ENCODE measurements at places on chromosomes 7 and 10.

DNA sequence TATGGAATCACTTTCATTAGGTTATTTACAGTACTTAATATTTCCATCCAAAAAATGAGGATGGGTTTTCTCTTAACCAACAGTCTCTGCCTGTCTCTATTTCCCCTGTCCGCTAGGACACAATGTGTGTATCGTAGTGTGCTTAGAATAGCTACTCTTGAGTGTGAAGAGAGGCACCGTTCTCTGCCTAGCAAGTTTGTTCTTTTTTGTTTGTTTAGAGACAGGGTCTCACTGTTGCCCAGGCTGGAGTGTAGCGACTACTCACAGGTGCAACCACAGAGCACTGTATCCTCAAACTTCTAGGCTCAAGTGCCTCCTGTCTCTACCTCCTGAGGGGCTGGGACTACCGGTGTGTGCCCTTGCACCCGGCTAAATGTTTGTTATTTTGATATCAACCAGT, 121.9 kb downstream of the ANK3 start:
- no peak for DNase-seq

DNA sequence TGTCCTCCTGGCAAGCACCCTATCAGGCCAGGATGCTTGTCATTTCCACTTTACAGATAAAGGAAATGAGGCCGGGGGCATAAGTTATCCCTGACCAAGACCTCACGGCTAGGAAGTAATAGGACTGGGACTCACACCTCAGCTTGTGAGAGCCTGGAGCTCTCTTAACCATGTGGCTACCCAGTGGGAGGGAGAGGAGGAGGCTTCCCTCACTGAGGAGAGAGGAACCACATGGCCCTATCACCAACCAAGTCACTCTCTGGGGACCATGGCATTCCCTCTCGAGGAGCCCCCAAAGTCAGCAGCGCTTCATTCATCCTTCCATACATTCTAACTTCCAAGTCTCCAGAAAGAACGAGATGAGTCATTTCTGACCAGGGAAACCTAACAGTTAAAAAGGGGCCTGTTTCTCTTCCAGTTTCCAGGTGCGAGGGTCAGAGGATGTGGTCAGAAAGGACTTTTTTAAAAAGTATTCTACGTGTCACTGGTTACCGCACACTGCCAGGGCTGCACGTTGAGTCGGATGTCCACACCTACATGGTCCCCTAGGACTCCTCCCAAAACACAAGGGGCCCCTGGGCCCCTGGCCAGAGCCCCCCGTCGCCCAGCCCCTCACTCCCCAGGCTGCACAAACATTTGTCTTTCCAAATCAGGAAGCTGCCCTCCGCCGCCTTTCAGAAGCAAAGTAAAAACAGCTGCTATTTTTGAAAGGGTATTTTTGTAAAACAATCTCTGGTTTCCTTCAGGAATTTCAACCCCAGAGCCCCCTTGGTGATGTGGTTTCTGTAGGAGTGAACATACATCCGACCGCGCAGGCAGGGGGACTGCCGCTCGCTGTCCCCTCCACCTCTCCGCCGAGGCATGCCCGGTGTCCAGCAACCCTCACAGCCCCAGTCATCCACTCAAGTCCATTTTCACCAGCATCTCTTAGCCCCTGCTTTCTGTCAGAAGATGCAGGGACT, 128.2 kb upstream of the CHST15 start:
- peak; percentile 60 for DNase-seq

- DNase-seq, result peak; percentile 69
These were observed 538.7 kb downstream of the DNAJB6 start for GRCh38 chr7:157875230-157876179.

DNA sequence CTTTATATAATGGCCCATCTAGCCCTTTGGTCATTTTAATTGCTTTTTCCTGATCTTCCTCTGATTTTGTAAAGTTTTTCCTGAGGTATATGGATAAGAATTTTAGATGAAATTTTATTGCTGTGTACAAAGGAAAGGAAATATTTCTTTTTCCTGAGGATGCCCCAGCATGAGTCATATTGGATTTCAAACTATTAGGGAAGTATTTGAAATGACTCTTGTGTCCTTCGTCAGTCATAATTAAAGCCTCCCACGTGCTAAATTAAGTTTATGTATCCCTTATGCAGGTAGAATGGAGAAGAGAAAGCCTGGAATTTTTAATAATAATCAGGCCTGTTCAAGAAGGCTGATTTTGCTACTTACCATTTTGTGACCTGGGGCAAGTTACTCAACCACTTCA, 82.6 kb upstream of the GLI3 start:
- DNase-seq, result no peak

GRCh38 chr7:101826081-101826835, 8.8 kb downstream of the CUX1 start:
- no peak for DNase-seq

- no peak for DNase-seq
These were observed 1136.8 kb upstream of the AUTS2 start for GRCh38 chr7:68461430-68461829.

DNA sequence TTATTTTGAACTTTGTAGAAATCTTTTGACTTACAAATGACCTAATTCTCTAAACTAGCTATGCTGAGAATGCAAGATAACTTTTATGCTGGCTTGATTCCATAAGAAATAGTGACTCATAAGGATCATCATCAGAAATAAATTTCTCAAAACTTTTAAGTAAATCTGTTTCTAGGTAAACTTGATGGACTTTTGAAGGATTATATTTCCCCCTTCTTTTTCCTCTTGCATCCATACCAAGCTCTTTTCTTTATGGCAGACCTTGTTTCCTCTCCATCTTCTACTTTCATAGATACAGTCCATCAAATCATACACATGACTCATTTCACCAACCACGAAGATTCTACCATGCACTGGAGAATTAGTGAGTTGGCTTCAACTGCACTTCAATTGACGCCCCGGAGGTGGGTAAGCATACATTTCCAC, 336.3 kb downstream of the KCNMA1 start:
- DNase-seq, result no peak

DNA sequence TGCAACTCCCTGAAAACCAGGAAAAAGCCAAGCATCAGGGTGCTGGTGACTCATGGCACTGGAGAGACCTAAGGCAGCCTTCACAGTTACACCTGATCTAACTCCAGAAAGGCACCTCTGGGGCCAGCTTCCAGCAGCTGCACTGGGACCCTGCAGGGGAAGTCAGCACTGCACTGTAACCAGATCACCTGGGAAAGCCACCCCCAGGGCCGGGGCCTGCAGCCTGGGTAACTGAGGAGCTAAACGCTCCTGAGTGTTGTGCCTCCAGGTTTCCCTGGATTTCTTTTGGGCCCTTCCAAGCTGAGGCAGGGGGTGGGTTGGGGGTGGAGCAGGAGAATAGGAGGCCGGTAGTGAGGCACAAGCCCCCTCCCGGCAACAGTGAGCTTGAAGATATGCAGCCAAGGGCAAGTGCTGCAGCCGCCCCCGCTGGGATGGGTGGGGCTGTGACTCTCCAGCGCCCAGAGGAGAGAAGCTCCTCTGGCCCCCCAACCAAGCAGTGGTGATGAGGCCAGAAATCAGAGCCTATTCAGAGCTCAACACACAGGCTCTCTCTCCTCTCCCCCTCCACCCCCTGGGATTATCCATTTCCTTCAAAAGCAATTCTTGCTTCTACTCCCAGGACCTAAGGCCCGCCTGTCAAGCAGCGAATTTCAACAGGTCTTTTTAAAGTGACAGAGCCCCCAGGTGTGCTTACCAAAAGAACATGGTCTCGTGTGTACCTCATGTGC, 2.6 kb downstream of the CXCL12 start:
- DNase-seq, result no peak

DNA sequence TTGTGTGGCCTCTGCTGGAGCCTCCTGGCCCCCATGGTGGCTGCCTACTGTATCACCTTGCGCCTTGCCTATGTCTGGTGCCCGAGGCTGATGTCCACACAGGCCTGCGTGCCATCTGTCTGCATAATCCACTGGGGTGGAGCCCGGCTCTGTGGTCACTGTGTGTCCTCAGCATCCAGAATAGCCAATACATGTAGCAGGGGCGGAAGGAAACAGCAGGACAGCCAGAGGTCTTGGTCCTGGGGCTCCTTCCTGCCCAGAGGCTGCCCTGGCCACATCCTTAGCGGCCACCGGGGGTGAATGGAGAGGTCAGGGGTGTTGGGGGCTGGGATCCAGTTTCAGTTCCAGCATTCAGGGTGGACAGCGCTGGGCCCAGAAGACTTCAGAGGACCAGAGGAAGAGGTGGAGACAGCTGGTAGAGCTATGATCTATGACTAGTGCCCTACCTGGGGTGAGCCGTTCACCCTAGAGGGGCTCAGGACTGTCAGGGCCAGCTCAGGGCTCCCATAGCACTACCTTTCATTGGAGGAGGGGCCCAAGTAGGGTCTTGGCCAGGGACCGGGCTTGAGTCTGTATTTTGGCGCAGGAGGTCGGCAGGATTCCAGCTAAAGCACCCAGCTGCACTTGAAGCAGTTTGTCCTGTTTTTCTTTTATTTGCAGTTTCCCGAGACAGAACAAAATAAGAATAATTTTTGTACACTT, 15.9 kb downstream of the YKT6 start:
- no peak for DNase-seq

- DNase-seq, result no peak
These were observed 153.7 kb downstream of the PRPF18 start for GRCh38 chr10:13740461-13740860.

DNA sequence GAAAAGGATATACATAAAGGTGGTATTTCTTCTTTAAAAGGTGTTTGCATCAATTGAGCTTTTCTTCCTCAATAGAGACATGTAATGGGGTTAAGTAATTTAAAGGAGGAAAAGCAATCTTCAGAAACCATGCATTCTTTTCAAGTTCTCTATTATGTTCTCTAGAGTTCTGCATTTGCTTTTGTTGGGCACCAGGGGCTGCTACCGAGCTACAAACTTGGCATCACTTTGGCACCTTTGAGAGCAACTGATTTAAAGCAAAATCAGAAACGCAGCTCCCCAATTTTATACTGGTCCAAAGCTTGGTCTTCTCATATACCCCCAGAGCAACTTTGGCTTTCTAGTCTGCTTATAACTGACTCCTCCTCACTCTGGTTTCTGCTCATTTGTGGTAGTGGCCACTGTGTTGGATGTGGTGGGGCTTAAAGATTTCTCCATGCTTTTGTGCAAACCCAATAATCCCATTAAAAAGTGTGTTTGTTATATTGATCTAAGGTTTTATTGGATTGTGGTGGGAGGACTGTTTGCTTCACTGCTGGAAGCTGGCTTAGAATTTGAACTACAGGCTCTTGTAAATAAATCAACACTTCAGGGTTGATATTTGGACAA, 712.1 kb downstream of the PHTF2 start:
- peak; percentile 50 for DNase-seq

- DNase-seq, result no peak
These were observed 27.8 kb upstream of the DMBT1 start for GRCh38 chr10:122532601-122533296.

DNA sequence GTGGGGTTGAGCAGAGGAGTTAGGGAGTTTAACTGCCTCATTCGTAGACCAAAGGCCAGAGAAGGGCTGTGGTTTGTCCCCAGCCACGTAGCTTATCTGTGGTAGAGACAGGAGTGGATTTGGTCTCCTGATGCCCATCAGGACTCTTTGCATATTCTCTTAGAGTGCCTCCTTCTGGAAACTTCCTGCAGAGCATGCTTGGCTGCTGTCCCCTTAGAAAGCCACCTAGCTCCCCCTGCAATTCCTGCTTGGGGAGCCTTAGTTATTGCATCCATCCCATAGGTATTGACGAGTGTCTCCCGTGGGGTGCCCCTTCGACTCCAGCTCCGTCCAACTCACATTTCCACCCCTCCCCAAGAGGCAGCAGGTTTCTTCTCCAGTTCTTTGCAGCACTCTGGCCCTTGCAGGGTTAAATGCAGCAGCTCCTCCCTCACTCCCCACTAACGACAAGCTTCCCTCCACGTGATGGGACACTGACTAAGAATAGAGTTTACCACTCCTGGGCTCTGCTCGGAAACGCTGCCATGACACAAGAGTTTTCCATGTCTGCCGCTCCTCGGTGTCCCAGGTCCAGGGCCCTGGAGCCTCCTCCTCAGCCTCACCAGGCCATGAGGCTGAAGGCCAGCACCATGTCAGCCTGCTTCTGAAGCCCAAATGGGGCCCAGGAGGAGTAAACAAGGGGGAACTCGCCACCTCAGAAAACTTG, 147.8 kb upstream of the UNC5B start:
- DNase-seq, result no peak

DNA sequence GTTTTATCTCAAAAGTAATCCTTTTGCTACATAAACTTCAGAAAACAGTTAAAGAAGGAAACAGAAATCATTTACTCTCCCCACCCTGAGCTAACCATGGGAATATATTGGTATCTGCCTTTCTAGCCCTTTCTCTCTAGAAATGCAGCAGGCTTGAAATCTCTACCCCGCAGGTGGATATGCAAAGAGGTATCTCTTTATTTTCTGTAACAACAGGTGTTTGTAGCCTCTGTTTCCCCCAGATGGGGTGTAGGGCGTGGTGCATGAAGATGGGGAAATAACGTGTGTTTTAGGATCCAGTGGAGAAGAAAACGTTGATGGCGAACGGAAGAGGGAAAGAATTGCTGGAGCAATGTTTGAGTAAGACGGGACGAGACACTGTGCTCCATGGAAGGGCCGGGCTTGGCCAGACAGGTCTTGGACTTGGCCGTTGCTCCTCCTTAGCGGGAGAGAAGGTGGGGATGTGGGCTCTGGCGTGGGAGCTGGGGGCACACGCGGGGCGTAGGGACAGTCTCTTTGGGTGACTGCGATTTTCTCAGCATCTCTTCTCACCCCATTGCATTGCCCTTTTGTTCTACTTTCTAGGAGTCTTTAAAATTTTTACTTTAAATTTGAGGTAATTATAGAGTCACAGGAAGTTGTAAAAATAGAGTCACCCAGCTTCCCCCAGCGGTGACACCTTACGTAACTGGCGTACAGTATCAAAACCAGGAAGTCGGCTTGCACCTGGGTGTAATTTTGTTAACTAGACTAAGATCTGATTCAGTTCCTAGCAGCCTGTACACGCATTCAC, 82.9 kb downstream of the ELFN1 start:
- DNase-seq, result no peak

- DNase-seq, result no peak
These were observed 79.6 kb downstream of the TNS3 start for GRCh38 chr7:47502240-47502877.

DNA sequence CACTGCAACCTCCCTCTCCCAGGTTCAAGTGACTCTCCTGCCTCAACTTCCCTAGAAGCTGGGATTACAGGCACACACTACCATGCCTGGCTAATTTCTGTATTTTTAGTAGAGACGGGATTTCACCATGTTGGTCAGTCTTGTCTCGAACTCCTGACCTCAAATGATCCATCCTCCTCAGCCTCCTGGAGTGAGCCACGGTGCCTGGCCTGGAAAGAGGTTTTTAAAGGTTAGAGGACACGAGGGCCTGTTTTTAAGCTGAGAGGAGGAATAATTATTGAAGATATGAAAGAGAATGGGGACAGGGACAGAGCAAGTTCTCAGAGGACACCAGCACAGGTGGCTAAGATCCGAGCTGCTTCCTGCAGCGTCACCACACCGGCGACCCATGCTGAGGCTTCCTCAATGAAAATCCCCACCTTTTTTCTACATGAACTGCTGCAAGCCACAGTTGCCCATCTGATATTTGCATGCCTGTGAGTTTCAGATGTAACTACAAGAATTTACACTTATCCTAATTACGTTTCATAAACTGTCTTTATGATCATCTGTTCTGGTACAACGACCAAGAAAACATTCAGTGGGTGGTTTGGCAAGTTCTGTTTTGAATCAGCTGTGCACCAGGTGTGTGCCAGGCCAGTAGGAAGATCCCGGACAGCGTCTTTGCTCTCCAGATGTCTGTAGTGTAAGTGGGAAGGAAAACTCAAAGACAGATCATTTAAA, 76.0 kb downstream of the HIP1 start:
- DNase-seq, result no peak
